ENCODE measurements at places on chromosomes 5 and 9.

GRCh38 chr5:1341863-1342262 is 3.0 kb downstream of the CLPTM1L start:
- DNase-seq = no peak

- DNase-seq = no peak
Observed at GRCh38 chr5:94705427-94705826, 87.0 kb downstream of the SLF1 start.

- no peak for DNase-seq
Observed at GRCh38 chr9:34571481-34571810, 18.1 kb downstream of the CNTFR start.

DNA sequence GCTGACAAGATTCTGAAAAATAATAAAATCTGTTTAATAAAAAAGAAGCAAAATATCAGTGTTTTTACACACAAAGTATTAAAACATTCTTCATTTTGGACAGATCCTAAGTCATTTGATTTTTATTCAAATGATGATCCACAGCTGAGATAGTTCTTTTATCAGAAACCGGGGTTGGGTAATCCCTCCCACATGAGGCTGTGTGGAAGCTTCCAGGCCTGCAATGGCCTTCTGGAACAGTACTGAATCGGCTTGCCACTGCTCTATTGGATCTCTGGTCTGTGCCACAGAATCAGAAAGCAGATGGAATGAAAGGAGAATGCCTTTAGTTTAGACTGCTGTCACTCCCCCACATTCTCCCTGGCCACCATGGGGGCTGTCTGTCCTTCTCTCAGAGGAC is 6.1 kb upstream of the C5orf58 start:
- DNase-seq = no peak

DNA sequence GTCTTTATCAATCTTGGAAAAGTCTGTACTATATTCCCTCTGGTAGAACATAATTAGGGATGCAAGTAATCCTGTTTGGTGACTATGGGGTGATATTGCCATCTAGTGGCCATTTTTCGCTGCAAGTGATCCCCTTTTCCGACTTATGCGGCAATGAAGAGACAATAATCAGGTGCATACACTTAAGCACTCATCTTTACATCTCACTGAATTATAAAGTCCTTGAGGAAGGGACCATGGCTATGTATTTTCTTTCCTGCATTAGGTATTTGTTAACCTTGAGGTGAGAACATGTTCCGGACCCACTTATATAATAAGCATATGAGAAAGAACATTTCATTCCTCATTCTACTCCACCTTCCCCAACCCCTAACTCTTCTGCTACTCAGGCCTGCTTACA is 19.6 kb upstream of the LIX1 start:
- peak; percentile 12 for DNase-seq

- no peak for DNase-seq
Observed at GRCh38 chr9:126295936-126296600, 30.6 kb upstream of the MVB12B start.

DNA sequence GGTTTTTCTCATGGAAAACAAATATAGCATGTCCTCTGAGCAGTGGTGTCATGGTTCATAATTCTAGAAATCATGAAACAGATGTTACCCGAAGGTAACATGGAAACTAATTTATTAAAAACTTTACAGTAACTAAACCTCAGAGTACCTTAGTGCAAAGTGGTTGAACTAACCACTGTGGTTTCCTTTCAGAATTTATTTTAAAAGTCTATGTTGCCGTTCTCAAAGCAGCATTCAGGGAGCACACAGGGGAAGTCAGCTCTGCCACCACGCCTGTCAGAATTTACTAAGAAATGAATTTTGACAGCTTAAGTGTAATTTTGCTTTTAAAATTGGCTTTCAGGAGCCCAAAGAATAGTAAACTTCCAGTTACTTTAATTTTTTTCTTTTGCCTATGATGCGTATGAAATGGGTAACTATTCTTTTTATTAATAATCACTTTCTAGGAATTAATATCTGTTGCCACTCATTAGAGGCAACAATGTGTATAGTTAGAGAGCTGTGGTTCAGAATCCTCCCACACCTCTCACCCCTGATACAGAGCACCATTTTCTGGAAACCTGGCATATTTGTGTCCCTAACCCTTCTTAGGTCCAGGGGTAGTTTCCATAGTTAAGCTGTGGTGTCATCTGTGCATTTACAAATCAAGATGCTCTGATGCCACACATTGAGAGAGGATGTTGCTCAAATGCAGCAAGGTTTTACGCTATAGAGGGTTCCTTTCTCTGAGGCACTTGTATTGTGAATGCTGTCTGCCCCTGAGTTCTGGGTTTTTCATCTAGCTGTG is 202.6 kb downstream of the ZSWIM6 start:
- no peak for DNase-seq

DNA sequence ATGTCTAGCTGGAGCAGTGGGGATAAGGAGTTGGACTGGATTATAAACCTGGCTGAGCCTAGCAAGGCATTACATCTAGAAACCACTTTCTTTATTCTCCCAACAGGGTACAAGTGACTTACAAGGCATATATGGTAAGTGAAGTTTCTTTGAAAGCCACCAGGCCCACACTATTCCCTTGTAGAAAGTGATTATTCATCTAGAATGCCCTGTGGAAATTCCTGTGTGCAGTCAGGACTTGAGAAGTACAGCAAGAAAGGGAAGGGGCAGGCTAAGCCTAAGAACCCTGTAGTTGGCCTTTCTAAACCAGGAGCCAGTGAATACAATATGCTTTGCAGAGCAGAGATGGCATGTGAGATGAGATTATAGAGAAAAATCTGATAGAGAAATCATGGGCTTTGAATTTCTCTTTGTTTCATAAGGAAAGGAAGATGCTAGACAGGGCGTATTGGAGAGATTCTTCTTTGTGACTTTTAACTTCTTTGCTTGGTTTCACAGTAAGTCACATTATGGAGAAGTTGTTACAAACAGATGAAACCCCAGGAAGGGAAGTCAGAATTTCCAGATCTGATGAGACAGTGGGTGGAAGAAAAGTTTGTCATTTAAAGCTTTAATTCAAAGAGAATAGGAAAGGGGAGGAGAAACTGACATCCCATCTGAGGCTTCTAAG is 321.7 kb downstream of the NDUFS4 start:
- DNase-seq = no peak

DNA sequence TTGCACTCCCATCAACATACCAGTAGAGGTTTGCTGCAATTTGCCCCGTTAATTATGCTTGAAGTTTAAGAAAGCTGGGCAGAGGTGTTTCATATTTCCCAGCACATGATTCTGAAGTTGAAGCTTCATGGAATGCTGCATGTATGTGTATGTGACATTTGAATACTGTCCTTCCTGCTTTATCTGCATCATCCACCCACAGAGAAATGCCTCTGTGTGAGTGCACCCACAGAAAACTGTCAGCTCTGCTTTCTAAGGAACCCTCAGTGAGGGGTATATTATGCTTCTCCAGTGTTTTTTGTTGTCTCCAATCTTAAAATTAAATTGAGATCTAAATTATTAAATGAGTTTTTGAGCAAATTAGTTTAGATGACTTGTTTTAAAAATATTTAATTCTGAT is 358.1 kb upstream of the PIK3R1 start:
- DNase-seq = no peak

- DNase-seq = no peak
Observed at GRCh38 chr9:124835026-124835557, 18.2 kb upstream of the WDR38 start.

- no peak for DNase-seq
Observed at GRCh38 chr5:54390015-54390414, 65.5 kb upstream of the HSPB3 start.

DNA sequence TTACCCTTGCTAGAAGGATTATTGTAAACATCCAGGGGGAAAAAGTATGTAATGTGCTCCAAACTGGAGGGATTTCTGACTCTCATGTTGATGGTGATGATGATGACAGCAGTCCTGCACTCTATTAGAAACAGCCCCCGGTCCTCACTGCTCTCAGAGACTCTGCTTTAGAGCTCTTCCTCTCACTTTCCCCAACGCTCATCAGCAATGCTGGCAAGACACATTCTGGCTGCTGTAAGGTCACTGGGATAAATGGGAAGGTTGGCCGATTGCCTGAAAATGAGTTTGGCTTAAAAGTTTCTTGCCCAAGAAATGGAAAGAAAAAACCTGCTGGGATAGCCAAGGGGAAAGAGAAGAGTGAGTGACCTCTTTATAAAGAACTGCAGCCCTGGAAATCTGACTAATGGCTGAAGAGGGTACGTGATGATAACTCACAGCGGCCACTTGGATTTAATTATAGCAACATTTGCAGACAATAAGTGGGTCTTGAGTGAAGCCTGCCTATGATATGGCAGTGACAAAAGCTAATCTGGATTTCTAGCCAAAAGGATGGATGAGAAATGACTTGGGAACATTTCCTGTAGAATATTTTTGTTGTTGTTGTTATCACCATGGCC is 235.8 kb downstream of the TMEM38B start:
- no peak for DNase-seq

DNA sequence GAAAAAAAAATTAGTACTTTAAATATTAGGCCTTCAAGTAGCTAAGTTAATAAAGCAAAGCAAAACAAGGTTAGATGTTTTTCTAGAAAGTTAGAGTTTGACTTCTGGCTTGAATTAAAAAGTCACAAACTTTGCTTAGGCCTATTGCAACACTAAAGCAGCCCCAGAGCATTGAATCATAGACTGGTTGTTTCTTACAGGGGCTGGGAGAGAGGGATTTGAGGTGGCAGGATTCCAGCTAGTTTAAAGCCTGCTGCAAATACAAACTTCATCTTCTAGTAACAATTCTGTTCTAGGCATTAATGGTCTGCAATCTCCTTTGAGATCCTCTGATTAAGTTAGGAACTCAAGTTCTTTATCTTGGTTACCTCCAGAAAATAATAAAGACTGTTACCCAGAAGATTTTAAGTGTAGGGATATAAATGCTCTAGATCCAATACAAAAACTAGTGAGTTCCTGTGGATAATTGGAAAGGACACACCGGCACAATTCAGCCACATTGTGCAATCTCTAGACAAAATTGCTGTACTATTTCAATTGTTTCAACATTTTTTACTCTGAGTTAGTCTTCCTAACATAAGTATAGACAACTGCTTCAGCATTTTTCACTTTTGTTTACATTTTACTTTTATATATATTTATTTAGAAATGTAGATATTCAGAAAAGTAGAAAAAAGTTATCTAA is 12.6 kb downstream of the OR13C5 start:
- no peak for DNase-seq

DNA sequence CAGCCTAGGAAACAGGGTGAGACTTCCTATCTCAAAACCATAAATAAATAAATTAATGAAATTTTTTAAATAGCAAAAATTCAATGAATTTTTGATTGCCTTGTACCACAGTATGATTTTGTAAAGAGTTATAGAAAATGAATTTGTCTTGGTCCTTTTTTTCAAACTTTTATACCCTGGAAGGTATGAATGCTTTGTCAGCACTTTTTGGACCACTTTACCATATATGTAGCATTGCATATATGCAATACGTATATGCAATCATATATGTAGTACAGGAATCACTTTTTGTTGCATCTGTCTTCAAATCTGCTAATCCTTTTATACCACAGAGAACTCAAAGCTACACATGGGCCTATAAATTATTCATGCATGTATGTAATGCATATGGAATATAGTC is 9.2 kb upstream of the SMIM15 start:
- no peak for DNase-seq

GRCh38 chr9:72893437-72893836 is 59.4 kb downstream of the ALDH1A1 start:
- no peak for DNase-seq

GRCh38 chr9:135978642-135979546 is 17.7 kb upstream of the UBAC1 start:
- DNase-seq = no peak

GRCh38 chr5:164277720-164278119 is 772.3 kb downstream of the MAT2B start:
- DNase-seq = no peak

DNA sequence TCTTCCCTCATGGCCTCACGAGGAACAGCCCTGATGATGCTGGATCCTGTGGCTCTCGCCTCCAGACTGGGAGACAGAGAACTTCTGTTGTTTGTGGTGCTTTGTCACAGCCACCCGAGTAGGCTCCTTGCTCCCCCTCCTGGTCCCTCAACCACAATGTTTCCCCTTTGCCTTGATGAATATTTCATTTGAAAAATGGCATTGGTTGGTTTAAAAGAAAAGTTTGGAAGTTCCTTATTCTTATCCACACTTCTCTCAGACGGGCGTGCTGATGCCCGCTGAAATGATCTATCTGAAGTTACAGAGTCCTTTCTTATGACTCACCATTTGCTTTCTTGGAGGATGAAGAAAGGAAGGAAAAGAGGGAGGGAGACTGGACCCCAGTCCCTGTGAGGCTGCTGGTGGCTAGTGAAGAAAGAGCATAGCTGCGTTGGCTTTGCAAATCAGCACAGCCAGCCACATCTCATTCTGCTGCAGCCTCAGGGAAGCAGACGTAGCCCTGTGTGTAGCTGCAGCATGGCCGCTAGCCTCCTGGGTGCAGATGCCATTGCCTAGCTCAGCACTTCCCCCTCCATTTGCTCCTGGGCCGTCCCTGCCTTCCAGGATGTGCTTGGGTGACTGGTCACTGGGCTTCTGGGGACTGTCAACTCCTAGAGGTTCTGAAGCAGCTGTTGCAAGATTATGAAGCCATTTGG is 185.9 kb downstream of the ERCC6L2 start:
- no peak for DNase-seq

- DNase-seq = no peak
Observed at GRCh38 chr5:119897537-119898370, 268.4 kb downstream of the FAM170A start.

- no peak for DNase-seq
Observed at GRCh38 chr5:159581502-159582249, 251.4 kb upstream of the IL12B start.

DNA sequence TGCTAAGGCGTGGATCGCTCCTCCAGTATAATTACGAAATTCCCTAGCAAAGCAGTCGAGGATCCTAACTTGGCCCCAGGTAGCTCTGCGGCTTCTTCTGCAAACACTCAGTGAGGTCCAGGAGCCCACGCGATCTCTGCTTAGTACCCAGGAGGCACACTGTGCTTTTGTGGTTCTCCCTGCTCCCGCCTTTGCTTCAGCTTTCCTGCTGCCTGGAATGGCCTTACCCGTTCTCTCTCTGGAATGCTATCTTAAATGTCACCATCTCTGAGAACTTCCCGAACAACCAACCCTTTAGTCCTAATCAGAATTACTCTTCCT is 639 bp downstream of the INVS start:
- no peak for DNase-seq

DNA sequence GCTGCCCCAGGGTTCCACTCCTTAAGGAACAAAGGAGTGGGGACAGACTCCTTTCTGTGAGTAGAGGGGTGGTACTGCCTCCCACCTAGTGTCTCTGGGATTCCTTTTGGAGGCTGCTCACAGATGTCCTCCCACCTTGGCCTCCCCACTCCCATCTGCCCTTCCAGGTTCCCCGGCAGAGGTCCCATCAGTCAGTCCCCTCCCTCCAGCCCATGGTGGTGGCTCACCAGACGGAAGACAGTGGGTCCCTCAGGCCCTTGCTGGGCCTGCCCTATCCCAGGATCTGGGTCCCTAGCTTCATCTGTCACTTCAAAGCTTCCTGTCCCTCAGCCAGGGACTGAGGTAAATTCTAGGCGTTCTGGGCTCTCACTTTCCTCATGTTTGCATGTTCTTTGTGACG is 35.6 kb upstream of the NEK6 start:
- no peak for DNase-seq
